Stimulated activated naive CD8-positive, alpha-beta T cell treated with anti-CD3 and anti-CD28 coated beads, Interleukin-15, amount 100 ng/mL, for 72 hours (primary cell): ENCODE measurements at places on chromosomes 5 and 9.

GRCh38 chr5:77329664-77330430 lies 119.4 kb downstream of the PDE8B start:
- DNase-seq = no peak

- no peak for DNase-seq
Observed at GRCh38 chr9:16888594-16888993, 18.1 kb upstream of the BNC2 start.

GRCh38 chr9:95090871-95091577 lies 226.5 kb downstream of the FANCC start:
- no peak for DNase-seq

DNA sequence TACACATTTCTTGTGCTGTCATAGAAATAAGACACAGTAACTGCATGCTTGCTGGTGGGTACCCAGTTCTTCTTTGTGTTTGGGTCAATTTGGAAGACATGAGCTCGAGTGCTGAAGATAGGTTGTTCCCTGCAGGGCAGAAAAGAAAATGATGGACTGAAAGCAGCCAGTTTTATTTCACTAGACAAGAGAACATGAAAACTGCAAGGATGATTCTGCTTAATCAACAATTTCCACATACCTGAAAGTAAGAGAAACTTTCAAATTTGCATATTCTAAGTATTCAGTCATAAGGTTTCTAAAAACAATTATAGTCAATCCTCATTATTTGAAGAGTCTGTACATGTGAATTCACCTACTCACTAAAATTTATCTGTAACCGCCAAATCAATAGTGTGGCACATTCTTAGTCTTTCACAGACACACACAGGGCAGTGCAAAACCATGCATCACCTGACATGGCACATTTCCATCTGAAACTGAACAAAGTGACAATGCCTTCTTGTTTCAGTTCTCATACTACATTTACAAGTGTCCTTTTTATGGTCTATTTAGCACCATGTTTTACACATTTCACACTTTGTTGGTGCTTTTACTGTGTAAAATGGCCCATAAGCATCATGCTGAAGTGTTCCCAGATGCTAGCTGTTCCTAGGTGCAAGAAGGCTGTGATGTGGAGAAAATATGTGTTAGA lies 56.9 kb downstream of the HOMER1 start:
- no peak for DNase-seq

DNA sequence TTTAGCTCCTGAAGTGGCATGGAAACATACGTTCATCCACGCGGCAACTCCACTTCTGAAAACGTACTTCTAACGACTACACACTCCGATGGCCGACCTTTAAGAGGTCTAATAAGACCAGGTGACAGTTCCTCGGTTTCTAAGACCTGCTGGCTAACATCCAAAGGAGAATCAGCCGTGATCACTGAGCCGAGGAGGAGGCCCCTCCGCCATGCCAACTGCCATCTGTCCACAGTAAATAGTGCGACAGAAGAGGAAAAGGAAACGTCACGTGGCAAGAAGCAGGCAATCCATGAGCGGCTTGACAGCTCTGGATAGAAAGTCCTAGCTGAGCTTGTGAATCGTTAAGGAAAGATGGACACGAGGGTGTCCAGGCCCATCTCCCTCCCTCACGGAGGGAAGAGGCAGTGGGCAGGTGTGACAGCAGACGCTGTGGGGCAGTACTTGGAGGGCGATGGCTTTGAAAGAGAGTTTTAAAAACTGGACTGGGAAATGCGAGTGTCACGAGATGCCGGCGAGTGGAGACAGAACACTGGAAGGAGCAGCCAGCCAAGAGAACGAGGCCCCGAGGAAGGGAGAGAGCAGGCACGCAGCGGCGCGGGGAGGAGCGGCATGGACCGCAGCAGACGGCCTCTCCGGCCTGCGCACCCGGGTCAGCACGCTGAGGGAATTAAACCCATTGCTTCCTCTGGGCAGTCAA lies 66.7 kb upstream of the TBC1D9B start:
- no peak for DNase-seq

- no peak for DNase-seq
Observed at GRCh38 chr5:121640298-121640697, 211.4 kb upstream of the FTMT start.

- no peak for DNase-seq
Observed at GRCh38 chr9:91896513-91897121, 53.4 kb downstream of the ROR2 start.

DNA sequence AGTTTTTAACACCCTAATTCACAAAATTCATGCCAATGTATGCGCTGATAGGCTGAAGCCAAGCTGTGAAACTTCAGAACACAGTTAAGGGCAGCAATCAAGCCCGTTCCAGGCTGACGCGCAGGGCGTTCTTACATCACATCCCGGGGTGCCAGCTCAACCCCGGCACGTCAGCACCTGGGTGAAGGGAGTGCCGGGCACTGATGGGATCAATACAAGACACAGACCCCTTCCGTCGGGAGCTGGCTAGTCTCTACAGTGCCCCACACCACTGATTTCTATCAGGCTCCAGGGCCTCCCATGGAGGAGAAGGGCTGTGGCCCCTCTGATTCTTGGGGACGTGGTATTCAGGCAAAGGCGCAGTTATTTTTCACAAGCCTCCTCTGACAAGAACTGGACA lies 12.0 kb downstream of the BARHL1 start:
- no peak for DNase-seq

DNA sequence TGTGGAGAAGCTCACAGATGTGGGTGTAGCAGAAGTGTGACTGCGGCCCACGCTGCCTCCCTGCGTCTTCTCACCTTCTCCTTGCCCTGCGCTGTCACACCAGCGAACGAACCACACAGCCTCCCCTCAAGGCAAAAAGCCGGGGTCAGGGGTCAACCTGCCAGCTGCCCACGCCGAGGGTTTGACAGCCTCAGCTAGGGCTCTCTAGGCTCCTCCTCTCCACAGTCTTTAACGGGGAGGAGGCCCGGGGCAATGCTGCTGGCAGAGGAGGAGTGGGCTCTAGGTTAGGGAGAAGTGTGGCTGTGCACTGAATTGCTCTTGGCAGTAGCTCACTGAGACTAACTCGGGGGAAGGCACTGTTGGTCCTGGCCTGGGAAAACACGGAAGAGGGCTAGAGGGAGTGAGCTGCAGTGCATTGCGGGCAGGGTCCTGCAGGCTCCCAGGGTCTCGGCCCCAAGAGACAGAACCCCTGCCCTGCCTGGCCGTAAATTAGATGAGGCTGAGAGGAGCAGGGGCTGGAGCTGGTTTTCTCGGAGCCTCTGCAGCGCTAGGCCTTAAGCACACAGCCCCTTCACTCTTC lies 4.2 kb upstream of the TRIM52 start:
- DNase-seq = no peak

DNA sequence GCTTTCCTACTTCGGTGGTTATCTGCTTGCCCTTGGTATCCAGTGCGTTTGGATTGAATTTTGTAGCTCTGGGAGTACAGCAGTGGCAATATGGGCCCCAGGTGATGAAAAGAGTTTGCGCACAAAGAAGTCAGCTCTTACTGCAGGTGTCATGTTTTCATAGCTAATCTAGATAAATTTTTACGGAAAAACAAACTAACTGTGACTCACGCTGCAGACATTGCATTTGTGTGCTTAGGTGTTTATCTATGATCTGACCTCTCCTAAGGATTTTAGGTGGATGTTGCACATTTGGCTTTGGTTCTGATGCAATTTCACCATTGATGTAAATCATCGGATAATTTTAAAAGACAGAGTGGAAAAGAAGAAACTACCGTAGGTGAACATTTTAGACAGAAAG lies 92.1 kb downstream of the VCAN start:
- no peak for DNase-seq

GRCh38 chr9:20729523-20729922 lies 45.5 kb downstream of the FOCAD start:
- no peak for DNase-seq

DNA sequence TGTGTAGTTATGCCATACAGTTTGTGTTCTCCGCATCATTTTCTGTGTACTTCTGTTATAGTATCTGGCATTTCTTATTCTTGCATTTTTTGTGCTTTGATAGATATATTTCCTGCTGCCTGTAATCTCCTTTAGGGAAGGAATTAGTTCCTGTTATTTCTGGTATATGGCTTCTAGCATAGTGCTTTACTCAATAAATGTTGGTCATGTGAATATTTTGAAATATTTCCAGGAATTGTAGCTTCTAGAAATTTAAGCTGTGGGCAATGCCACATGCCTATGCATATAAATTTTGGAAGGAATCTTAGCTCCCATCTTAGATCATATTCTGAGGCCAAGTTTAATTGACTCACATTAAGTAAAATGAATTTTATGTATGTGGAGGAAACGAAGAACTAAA lies 11.5 kb upstream of the PRRC1 start:
- DNase-seq = no peak

- DNase-seq = peak; percentile 71
Observed at GRCh38 chr9:95494416-95495371, 22.1 kb downstream of the PTCH1 start.

DNA sequence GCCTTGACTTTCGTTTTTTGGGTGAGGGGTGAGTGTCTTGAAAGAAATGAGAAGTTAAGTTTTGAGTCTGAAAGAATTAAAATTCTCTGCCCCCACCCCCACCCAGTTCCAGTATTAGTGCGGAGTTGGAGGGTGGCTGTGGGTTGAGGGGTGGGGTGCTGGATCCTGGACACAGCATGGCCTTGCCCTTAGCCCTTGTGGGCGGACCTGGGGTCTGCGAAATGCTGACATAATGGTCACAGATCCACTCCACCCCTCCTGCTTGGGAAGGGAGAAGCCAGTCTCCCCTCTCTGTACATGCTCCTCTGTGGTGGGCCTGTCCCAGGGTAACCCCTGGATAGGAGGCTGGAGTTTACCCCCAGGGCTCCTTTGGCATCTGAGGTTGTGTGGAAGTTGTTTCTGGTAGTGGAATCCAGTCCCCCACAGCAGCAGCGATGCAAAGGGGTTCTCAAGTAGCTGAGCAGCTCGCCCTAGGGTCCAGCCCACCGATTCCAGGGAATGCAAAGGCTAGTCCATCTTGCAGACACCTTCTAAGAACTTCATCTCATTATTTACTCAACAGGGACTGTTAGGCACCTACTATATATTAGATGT lies 42.8 kb upstream of the TCF7 start:
- DNase-seq = no peak

DNA sequence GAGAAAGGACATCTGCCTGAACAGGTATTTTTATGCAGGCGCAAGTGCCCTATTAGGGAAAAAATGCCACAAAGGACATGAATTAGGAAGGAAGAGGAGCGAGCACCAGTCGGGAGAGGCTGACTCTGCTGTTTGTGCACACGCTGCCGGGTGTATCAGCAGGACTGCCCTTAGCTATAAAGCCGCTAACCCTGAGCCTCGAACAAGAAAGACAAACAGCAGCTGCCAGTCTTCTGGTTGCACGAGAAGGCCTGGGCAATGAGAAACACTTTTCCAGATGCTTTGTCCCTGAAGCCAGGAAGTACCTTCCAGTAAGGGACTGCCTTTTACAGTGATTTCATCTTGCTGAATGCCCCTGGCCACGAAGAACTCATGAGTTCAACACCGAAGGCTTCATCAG lies 12.6 kb downstream of the QSOX2 start:
- no peak for DNase-seq

GRCh38 chr5:32803656-32804055 lies 92.5 kb downstream of the NPR3 start:
- DNase-seq = no peak

- no peak for DNase-seq
Observed at GRCh38 chr9:134434894-134435506, 108.7 kb downstream of the RXRA start.

- DNase-seq = peak; percentile 60
Observed at GRCh38 chr9:6049798-6050197, 34.4 kb upstream of the RANBP6 start.

- no peak for DNase-seq
Observed at GRCh38 chr9:91386765-91387164, 25.0 kb upstream of the AUH start.

DNA sequence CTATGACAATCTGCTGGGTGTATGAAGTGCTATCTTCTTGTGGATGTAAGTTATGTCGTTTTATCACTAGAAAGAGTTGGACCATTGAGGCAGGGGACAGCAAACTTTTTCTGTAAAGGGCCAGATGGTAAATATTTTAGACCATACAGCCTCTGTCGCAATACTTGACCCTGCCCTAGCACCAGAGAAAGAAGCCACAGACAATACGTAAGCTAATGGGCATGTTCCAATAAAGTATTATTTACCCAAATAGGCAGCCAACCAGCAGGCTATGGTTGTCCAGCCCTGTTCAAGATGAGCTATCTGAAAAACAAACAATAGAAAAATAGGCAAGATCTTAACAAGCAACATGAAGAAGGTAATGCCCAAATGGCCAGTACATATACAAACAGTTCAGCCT lies 36.4 kb downstream of the MTX3 start:
- no peak for DNase-seq

DNA sequence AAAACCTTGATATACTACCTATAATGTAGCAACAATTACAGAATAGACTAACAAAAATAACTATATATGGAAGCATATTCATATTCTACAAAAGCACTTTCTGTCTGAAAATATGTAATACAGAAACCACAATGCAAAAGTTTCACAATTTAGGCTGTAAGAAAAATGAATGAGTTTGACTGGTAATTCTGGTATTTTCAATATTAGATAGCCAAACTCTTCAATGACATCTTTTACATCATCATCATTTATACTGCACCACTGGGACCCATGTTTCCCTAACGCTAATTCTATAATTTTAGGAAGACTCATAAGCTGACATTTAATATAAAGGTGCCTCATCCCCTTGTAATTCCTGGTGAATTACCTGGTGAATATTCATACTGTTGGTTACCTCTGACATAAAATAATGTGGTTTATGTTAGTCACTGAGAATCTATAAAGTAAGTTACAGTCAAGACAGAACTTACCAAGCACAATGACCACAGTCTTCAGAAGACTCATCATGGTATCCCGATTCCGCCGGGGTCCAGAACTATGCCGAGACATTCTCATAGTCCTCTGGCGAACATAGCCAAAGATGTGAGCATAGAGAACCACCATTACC lies 97.2 kb downstream of the LPAR1 start:
- no peak for DNase-seq

DNA sequence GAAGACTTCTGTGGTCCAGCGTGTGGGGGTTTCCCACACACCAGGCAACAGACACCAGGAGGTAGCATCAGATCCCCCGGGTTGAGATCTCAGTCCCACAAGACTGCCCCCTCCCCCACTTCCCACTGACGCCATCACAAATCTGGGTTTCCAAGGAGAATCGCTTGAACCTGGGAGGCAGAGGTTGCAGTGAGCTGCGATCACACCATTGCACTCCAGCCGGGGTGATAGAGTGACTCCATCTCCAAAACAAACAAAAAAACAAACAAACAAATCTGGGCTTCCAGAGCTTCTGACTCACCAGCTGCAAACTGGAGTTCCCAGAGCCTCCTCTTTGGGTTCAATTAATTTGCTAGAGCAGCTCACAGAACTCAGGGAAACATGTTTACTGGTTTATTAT lies 4.7 kb upstream of the GBGT1 start:
- no peak for DNase-seq

DNA sequence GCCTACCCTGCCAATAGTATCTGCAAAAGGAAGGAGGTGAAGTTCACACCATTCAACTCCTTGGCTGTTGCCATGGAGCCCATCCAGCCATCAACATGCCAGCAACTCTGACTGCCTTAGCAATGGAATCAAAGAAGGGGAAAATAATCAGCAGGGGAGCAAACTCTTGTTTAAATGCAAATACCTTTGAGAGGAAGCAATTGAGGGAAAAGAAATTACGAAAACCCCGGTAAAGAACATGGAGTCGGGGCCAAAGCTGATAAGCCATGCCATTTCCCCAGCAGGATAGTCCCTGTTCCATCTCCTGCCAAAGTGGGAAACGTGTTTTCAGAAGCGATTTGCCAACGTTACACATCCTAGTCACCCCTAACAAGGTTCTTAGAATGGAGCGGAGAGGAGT lies 69.0 kb downstream of the MFAP3 start:
- DNase-seq = no peak

- DNase-seq = no peak
Observed at GRCh38 chr5:175797521-175798038, 73.8 kb upstream of the CPLX2 start.
